Stimulated activated CD8-positive, alpha-beta memory T cell treated with anti-CD3 and anti-CD28 coated beads, Interleukin-7, amount 100 ng/mL, for 1 hour (primary cell): ENCODE measurements at places on chromosomes 4 and X.

- DNase-seq, result no peak
Observed at GRCh38 chr4:20341134-20341738, 89.5 kb downstream of the SLIT2 start.

GRCh38 chrX:80816051-80816450 lies 6.4 kb upstream of the BRWD3 start:
- DNase-seq, result no peak

GRCh38 chrX:40091691-40092421 lies 5.9 kb downstream of the BCOR start:
- no peak for DNase-seq

DNA sequence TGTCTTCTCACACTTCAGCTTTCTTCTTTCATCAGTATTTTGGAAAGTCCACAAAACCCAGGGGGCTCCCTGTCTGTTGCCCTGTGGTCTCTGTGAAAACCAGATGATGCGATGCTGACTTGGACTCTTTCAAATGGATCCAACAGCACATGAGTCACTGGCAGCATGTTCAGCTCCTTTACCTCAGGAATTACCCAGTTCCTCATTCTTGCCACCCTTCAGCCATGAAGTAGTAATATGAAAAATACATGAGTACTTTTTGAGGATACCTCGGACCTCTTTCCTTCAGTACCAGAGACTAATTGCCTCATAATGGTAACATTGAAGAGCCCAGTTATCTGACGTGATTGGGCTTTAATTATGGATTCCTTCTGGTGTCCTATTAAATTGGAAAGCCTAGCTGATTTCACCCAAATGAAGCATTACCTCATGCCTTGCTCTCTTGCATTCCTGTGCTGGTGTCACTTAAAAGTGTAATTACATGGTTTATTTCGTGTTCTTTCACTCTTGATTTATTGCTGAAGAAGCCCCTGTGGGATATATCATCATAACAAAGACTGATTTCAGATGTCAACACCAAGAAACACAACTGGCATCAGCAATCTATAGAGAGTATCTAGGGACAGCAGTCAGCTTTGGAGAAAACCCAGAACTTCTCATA lies 63.4 kb downstream of the NFKB1 start:
- DNase-seq, result no peak

DNA sequence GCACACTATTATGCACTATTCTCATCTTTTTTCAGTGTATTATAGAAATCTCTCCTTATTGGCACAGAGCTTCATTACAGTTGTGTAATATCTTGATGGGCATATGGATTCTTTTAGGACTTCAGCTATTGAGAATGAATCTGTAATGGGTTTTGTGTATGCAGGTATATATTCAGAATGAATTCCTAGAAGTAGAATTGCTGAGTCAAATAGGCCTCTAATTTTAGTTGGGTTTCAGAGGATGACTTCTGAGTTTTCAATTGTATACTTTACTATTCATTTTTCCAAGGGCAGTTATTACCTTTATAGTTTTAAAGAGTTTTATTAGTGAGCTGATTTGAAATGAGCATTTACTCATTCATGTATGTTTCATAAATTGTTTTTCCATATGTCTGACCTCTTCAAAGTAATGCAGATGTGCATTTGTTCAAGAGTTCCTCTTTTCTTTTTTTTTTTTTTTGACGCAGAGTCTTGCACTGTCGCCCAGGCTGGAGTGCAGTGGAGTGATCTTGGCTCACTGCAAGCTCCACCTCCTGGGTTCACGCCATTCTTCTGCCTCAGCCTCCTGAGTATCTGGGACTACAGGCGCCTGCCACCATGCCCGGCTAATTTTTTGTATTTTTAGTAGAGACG lies 19.5 kb downstream of the CASP6 start:
- DNase-seq, result no peak

DNA sequence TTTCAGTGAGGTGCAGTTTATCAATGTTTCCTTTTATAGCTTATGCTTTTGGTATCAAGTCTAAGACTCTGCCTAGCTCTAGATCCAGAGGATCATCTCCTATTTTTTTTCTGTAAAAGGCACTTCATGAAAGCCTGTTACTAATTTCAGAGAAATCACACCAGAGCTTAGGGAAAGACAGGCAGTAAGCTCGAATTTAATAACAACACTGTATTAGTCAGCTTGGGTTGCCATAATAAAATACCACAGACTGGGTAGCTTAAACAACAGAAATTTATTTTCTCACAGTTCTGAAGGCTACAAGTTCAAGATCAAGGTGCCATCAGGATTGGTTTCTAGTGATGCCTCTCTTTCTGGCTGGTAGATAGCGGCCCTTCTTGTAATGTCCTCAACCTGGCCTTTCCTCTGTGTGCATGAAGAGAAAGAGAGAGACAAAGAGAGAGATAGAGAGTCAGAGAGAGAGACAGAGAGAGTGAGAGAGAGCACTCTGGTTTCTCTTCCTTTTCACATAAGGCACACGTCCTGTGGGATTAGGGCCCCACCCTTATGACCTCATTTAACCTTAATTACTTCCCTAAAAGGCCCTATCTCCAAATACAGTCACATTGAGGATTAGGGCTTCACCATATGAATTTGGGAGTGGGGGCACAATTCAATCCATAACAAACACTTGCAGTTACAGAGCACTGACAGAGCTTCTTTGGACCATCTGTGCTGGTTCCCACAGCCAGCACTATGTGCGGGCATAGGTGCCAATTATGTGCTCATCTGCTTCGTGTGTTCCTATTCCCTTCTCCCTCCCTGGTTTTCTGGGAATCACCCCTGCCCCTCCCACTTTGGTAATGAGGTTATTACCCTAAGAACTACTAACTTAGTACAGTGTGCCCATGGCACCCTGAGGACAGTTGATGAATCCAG lies 114.8 kb upstream of the MED14 start:
- DNase-seq, result no peak

DNA sequence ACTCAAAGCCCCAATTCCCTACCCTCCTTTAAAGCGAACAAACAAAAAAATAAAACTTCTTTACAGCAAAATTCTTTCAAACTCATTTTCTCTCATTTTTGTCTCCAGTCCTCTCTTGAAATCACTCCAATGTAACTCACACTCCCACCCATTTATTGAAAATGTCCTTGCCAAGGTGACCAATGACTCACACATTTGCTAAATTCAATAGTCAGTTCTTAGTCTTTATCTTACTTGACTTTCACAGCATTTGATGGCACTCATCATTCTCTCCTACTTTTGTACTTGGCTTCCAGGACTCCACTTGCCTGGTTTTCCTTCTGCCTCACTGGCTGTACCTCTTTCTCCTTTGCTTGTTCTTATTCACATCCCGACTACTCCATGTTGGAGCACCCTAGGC lies 19.9 kb downstream of the CC2D2A start:
- DNase-seq, result no peak

DNA sequence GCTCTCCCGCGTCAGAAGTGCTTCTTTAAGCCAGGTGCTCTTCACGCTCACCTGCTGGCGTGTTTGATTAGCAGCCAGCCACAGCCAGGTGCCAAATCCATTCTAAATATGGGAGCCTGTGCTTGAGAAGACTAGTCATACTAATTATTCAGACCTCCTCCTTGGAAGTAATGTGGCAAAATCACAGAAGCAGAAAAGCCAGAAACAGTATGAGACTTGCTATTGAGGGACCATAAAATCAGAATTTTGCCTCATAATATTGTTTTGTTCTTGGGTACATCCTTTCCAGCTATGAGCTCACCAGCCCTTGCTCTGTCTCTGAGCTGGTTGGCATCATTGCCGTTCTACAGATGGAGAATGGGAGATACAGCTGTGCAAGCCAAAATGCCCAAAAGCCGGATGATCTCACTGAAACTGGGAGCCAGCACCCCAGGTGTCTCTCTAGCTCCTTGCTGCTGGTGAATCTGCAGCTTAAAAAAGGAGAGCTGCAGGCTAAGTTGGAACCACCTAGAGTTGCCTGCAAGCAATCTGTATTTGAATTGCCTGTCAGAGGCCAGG lies 205.4 kb downstream of the SHROOM3 start:
- DNase-seq, result no peak

- DNase-seq, result no peak
Observed at GRCh38 chr4:158268553-158268952, 58.3 kb downstream of the TMEM144 start.

DNA sequence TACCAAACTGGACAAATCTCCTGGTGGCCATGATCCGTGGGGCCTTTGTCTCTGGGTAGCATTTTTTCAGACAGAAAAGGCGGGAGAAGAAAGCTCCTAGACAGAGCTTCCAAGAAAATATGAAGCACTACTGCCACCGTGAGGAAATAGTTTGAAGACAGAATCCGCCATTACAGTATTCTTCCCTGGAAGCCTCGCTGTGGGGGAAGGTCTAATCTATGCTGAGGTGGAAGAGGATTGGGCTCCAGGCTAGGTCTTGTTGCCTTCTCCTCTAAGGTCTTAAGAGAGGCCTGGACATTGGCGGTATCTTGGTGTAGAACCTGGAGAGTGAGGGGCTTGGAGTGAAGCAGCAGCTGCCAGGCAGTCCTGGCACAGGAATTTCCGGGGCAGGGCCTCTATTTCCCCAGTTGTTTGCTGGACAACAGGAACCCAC lies 218.9 kb downstream of the OR13H1 start:
- no peak for DNase-seq

GRCh38 chr4:80229128-80229527 lies 31.8 kb downstream of the PRDM8 start:
- no peak for DNase-seq

GRCh38 chr4:92252846-92253245 lies 50.9 kb upstream of the GRID2 start:
- DNase-seq, result no peak

DNA sequence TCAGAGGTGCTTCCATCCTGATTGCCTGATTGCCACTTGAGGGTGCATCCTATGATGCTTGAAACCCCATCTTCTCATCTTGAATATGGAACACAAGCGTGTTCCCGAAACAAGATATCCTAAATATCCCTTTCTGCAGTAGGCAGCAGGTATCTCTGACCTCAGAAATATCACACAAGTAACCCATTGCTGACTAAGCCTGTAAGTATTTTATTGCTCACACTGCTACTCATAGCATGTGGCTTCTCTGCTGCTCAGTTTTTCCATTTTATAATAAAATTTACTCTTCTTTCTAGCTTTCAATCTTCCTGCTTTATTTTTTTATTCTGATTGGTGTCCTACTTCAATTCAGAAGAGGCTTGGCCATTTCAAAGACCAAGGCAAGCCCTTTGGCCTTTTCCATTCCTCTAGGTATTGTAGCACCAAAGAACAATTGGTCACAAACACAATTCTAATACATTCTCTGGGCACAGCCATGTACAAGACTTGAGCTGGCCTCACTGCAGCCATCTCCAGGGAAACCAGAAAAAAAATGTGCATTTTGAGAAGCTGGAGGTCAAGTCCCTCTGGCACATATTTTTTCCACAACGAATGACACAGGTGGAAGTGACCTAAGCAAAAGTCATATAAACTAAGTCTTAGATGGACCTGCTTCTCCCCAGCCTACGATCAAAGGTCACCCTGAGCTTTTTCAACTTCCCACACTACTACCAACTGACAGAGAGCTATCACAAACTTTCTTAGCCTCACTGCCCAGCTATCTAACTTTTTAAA lies 107.0 kb downstream of the OR13H1 start:
- no peak for DNase-seq

GRCh38 chr4:24067367-24068193 lies 177.7 kb upstream of the PPARGC1A start:
- no peak for DNase-seq

DNA sequence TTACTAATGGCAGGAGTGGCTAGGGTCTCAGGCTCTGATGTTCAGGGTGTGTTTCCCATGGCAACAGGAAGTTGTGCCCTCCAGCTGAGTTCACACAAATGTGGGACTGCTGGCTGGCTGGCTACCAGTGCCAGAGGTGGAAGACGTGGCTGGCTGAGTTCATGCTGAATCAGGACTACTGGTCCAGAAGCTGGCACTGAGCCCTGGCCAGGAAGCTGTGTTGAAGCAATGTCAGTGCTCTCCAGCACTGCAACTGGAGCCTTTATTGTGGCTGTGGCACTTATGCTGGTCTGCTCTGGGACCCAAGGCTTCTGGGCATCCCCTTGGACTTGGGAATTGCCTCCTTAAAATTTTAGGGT lies 42.0 kb upstream of the ZXDA start:
- DNase-seq, result no peak

DNA sequence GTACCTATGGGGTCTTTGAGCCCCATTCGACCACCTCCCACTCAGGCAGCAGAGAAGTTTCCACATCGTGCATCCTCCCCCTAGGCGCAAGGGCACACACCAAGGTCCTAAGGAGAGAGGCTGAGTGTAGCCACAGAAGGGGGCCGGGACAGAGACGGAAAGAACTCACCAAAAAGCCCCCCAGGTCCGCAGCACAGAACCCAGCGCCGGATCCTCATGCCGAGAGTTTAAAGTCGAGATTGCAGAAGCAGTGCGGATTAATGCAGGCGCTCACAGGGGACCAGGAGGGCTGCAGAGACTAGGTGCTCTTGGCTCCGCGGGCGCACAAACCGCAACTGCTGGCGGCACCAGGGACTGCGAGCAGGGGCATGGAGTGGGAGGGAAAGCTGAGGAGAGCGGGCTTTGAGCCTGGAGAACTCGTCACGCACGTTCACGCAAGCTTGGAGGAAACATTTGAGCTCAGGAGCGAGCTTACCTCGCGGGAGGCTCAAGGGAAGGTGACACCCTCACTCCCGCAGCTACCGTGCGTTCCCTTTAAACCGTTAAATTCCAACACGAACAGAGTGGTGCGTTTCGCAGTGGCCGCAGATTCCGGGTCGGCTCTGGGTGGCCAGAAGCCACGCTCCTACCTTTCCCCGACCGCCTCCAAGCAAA lies 8.5 kb downstream of the NKX3-2 start:
- no peak for DNase-seq

GRCh38 chr4:15649914-15650545 lies 5.1 kb downstream of the FBXL5 start:
- DNase-seq, result peak; percentile 34

DNA sequence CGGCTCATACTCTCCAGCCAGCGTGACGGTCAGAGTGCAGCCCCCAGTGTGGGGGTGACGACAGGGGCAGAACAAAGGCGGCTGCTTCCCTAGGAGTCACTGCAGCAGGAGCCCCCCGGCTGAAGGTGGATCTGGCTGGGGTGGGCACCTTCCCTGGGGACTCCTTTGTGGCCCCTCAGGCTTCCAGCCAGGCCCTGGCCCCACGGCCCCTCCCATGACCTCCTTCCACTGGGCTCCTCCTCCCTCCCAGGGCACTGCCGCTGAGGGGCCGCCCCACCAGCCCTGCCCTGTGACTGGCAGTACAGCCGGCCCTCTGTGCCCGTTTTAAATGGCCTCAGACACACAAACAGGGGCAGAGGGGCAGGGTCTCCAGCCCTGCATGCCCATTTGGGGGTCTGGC lies 61.9 kb downstream of the FAM53A start:
- no peak for DNase-seq
